Left lung (tissue), 14 donors: ENCODE measurements at places on chromosomes 2 and 18. TPM values are rescaled to one million over a fixed set of nuclear protein-coding genes. Genes with fewer than 3 reads are reported as not detected.

DNA sequence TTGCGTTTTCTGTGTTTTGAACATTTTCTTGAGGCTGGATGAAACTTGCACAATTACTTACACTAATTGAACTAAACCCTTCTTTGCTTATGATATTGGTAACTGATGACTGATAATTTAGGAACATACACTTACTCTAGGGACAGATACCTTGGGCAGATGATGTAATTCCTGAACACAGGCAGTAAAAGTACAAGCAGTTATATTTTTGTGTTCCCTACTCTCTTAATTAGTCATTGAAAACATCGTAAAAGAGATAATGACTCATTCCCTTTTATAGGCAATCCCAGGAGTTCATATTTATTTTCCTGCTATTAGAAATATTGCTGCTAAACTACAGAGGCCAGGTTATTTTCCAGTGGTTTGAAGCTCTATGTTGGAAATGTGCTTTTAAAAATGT is 46.4 kb downstream of the CCDC85A start:
- DNase-seq, result no peak

DNA sequence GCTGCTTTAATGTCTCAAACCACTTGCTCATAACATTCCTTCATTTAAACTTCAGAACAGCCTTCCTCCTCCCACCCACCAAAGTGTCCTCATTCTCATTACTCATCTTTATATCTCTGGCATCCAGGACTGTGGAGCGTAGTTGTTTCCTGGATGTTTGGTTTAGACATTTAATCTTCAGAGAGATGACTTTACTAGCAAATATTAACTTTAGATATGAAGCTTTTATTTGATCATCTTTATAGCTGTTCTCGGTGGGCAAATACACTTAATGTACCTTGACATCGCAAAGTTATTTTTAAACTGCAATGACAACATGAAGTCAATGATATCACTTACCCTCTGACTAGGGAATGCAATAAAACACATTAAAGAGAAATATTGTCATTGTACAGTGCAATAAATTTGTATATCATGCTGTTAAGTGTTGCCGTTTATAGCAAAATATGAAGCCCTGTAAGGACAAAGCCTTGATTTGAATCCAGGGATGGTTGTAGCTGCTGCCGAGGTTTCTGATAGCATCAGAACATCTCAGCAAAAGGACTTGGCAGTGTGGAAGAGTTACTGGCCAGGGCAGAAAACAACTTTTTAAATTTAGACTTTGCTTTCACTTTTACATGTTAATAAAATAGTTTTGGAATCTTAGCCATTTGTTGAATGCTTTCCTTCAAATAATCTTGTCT is 4.6 kb upstream of the LAMA3 start:
- no peak for DNase-seq

- no peak for DNase-seq
These were observed 54.6 kb upstream of the RASGRP3 start for GRCh38 chr2:33421820-33422219.

The CLEC4F gene
- 0.13 TPM for polyA plus RNA-seq

DNA sequence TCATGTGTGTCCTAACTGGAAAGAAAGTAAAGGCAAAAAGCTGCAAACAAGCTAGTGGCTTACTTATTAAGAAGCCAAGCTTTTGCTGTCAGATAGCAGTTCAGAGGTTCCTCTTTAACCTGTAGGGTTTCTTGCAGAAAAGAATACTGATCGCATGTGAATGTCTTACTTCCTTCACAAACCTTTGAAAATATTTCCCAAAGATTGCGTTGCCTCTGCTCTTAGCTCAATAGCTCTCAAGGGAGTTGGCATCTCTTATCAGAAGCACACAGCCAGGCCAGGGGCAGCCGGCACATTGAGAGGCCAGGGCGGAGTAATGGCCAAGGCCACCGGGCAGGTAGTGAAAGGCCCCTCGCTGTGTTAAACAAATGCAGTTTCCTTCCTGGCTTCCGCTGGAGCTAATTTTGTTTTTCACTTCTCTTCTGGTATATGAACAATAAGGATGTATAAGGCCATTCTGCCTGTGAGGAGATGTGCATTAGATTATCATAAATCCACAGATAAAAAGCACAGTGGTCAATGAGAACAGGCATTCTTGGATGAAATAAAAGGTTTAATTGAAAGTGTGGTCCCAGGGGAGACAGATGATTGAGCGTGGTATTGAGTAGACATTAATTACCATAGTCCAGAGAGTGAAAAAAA is 542.4 kb upstream of the NRP2 start:
- DNase-seq, result no peak
